Endothelial cell of coronary artery (primary cell): ENCODE measurements at places on chromosomes 2 and 18. TPM values are rescaled to one million over a fixed set of nuclear protein-coding genes. Genes with fewer than 3 reads are reported as not detected.

Gene LHCGR
- not detected in 2 replicates for total RNA-seq

Gene POU3F3
- total RNA-seq: not detected in 2 replicates

Gene SPP2
- total RNA-seq: not detected in 2 replicates

Gene DYSF
- total RNA-seq: 87.3 and 142 TPM in 2 replicates

Gene CCDC148
- total RNA-seq: 0.09 and 0.18 TPM in 2 replicates

Gene CIB4
- not detected in 2 replicates for total RNA-seq

Gene TUBA4A
- 5.1 and 5.2 TPM in 2 replicates for total RNA-seq

Gene HOXD13
- not detected in 2 replicates for total RNA-seq

Gene DOK6
- total RNA-seq: 0.28 TPM in 1 of 2 replicates, not detected in the other

Gene GAREM1
- total RNA-seq: 0.36 and 1.9 TPM in 2 replicates

Gene MATN3
- 0.85 and 1.3 TPM in 2 replicates for total RNA-seq

Gene DYTN
- not detected in 2 replicates for total RNA-seq

Gene CD28
- under 0.01 TPM in 2 replicates for total RNA-seq

Gene ASIC4
- not detected in 2 replicates for total RNA-seq
